ENCODE measurements at places on chromosomes 4 and X.

DNA sequence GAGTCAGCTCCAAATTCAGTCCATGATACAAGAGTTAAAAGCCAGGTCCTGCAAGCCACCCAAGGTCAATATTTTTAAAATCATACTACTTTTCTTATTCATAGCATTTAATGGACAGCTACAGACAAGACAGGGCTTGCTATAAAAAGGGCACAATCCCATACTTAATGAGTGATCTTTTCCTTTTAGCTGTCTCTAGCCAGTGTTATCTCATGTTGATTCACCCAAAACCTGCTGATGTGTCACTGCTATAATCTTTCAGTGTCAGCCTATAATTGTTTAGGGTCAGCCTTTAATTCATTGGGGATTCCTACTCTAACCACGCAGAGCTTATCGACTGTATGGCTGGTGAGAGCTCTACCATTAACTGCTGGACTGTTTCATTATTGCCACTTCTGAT, 51.2 kb upstream of the HCCS start:
- DNase-seq: no peak

DNA sequence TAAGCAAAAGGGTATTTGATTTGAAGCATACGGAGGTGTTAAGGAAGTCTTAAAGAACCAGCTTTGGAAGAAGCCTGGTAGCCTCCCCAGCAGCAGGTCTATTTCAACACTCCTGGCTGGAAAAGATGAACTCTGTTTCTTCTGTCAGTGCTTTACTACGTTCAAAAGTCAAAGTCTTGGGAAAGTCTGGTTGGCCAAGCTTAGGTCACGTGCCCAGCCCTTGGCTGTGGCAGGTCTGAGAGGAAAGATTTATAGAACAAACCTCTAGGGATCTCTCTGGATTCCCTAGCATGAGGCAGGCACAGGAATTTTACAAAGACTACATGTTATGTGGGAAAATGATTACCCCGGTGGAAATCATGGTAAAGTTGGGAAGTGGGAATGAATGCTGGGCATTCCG, 8.6 kb upstream of the ARHGAP10 start:
- DNase-seq: no peak

GRCh38 chr4:10354746-10355145, 102.5 kb downstream of the ZNF518B start:
- DNase-seq: no peak

DNA sequence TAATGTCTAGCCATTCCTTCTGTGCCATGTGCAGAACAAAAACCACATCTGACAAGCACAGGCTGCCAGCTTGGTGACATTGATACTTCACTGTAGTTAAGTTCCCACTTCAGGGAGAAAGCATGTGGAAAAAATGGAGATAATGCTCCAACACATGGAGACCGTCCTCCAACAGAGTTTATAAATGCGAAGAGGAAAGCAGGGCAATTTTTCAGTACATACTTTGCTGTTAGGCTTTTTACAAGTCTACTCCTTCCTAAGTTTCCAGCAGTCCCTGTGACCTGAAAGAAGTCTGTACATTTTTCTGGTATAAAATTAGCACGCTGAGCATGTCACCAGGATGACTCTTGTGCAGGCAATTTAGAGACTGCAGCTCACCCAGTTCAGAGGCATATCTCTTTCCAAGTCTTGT, 766.9 kb upstream of the IGFBP7 start:
- no peak for DNase-seq

- DNase-seq: no peak
Observed at GRCh38 chr4:150817804-150818528, 197.1 kb downstream of the LRBA start.

- no peak for DNase-seq
Observed at GRCh38 chrX:153927672-153927921, 1.5 kb upstream of the ARHGAP4 start.

DNA sequence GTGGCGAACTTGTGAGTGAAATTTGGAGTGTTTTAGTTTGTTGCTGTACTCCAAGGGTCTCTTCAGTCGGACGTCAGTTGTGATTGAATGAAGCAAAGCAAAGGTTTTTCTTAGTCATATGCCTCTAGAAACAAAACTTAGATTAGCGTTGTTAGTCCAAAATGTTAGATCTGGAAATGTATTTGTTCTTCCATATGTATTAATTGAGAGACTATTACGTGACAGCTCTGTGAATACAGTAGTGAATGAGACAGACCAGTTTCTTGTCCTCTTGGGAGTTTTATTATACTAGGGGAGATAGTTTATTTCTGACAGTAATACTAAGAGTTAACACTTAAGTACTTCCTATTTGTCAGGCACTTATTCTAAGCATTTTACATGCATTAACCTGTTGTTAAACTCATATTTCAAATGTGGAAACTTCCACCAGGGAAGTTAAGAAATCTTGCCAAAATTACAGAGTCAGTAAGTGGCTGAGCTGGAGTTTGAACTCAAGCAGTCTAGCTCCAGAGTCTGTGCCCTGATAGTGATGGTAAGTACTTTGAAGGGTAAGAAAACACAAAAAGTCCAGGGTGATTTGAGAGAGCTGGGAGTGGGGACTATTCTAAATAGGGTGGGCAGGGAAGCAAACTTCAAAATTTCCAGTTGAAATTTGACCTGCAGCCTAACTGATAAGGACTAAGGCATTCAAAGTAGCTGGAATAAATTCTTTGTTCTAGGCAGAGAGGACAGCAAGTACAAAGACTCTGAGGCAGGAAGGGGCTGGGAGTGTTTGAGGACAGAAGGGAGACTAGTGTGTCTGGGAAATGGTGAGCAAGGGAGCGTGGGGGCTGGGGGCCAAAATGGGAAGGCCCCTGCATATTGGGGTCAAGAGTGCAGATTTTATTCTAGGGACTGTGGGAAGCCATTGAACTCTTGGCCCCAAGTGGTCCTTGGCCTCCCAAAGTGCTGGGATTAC, 17.0 kb downstream of the ADD1 start:
- no peak for DNase-seq

GRCh38 chr4:86220121-86220520, 139.7 kb downstream of the MAPK10 start:
- DNase-seq: no peak

- DNase-seq: no peak
Observed at GRCh38 chr4:51894059-51894645, 51.2 kb downstream of the DCUN1D4 start.

DNA sequence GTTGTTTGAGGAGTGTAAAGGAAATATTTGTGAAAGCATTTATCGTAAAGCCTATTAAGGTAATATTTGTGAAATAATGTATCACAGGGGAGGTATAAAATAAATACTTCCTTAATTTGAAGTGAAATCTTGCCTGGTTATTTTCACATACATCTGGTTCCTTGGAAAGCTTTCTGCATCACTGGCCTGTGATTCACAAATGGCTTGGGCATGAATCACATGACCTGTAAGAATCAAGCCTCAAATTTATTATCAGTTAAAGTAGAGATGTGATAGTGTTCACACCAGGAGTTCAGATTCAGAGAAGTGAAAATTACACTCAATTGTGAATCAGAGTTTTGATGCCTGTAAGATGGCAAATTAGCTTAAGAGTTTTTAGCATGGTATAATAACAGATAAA, 1911.4 kb downstream of the STIM2 start:
- no peak for DNase-seq

DNA sequence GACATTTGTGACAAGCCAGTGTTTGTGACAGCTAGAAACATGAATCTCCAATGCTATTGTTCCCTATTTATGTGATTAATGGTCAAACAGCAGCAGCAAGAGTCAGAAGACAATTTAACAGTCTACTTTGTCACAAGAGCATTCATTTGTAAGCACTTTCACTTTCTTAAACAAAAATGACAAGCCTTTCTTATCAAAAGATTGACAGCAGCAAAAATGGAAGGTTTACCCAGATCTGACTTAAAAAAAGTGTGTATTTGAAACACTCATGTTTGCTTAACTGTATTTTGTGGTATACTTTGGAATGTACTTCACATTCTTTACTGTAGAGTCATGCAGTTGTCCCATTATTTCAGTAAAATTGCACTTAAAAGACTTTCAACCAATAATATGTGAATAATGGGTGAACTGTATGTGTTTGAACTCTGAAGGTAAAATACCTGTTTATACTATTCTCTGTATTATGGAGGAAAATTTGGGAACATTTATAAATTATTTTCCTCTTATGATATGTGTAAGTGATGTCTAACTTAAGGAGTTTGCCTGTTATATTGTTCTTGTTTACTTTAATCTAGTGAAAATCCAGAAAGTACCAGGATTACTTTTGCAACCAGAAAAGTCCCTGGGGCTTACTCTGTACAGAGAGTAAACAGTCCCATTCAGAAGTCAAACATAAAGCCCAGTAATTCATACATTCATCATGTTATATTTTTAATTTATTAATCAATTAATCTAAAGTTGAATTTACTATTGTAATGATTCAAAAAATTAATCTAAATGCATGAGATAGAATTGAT, 314.9 kb upstream of the TRAM1L1 start:
- DNase-seq: no peak
